Activated CD8-positive, alpha-beta T cell treated with anti-CD3 and anti-CD28 coated beads, Interleukin-2, amount 10 ng/mL, durations not matched to agents 7 days and 5 days (primary cell): ENCODE measurements at places on chromosomes 12 and 14. TPM values are rescaled to one million over a fixed set of nuclear protein-coding genes. Genes with fewer than 3 reads are reported as not detected.
A peak's percentile ranks its signal among the peaks of the same experiment; 100 is the strongest.

DNA sequence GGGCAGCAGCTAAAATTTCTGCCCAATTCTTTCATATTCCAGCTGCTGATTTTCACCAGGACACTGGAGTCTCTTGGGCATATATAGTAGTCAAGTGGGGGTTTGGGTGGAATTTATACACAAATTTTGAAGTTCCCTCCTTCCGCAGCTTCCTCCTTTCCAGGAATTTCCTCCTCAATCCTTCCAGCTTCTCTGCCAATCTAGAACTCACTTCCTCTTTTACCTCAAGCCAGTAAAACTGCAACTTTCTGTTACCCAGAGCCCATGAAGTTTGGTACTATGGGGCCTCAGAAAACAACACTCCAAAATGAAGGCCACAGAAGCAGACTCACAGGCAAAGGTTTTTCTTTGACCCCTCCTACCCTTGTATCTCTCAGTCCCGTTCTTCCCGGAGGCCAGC is 51.7 kb upstream of the G2E3 start:
- H3K4me3 ChIP-seq = no peak overlapping the region
- H3K4me1 ChIP-seq = no peaks in the 10 kb centered on the region
- H3K27ac ChIP-seq = no peak overlapping the region
- H3K27me3 ChIP-seq = peaks cover 7% of the 10 kb centered on the region

- no peaks in the 10 kb centered on the region for H3K27me3 ChIP-seq
- DNase-seq = no peak
- H3K36me3 ChIP-seq = peaks cover 51% of the 10 kb centered on the region
- H3K27ac ChIP-seq = peak overlapping the region; percentile 64
These were observed 5.9 kb downstream of the GNPTAB start for GRCh38 chr12:101824831-101825230.

GRCh38 chr12:13661005-13661887 is 320.2 kb downstream of the GRIN2B start:
- no peaks in the 10 kb centered on the region for H3K36me3 ChIP-seq
- no peak overlapping the region for H3K27ac ChIP-seq
- DNase-seq = peak; percentile 32
- peaks cover 5% of the 10 kb centered on the region for H3K27me3 ChIP-seq

The CCDC177 gene
- not detected for total RNA-seq
